Stimulated activated CD4-positive, alpha-beta T cell treated with anti-CD3 and anti-CD28 coated beads, TNF-alpha, amount 100 ng/mL, for 4 hours (primary cell): ENCODE measurements at places on chromosomes 2 and 18.
A peak's percentile ranks its signal among the peaks of the same experiment; 100 is the strongest.

GRCh38 chr2:9345997-9346396, 77.3 kb downstream of the ITGB1BP1 start:
- no peak for DNase-seq

DNA sequence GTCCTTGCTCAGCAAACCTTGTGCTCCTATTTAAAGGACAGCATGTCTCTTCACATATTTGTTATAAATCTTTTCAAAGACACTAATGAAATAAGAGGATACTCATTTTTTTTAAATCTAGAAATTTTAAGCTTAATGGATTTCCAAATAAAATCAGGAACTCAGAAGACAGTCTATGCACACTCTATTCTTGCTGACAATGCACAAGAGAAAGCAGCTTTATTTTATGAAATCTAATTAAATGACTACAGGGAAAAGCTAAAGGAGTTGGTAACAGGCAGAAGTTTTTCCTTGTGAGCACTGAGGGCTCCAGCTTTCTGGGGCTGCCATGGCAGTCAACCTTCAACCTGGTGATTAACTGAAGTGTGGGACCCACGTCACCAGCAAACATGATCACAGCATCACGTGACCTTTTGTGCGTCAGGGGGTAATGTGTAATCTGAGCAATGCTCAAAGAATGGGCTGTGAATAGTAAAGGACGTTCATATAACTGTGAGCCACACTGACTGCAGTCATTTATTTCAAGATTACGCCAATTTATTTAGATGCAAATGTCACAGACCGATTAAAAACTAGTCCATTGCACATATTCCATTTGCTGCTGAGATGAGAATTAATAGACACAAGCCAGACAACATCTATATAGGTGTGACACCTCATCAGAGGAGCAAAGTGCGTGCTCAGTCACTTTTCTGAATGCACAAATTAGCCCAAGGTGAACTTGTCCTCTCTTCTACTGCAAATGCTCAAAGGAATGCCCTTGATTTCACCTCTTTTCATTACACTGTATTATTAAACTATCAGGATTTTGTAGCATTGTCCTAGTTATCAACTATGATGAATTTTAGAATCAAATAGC, 11.6 kb upstream of the DNER start:
- DNase-seq: no peak

GRCh38 chr18:13464432-13465123, 246.0 kb downstream of the LDLRAD4 start:
- peak; percentile 28 for DNase-seq

DNA sequence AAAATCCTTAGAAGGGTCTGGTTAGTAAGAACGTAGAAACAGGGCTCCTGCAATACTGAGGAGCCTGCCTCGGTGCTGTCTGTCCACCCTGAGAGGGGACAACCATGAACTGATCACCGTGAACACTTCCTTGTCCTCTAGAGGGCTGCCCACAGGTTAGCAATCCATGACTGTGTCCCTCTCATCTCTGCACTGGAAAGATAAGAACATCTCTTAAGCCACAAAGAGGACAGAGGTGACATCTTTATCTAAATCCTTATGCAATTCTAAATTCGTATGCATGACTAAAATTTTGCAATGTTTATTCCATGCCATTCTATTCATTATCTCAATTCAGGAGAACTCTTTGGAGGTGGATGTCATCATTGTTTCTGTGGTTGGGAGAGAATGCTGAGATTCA, 12.8 kb downstream of the EFR3B start:
- DNase-seq: no peak

GRCh38 chr2:127371037-127371436, 16.7 kb downstream of the MAP3K2 start:
- DNase-seq: no peak

- no peak for DNase-seq
Observed at GRCh38 chr2:68240446-68240845, 11.9 kb downstream of the PPP3R1 start.

DNA sequence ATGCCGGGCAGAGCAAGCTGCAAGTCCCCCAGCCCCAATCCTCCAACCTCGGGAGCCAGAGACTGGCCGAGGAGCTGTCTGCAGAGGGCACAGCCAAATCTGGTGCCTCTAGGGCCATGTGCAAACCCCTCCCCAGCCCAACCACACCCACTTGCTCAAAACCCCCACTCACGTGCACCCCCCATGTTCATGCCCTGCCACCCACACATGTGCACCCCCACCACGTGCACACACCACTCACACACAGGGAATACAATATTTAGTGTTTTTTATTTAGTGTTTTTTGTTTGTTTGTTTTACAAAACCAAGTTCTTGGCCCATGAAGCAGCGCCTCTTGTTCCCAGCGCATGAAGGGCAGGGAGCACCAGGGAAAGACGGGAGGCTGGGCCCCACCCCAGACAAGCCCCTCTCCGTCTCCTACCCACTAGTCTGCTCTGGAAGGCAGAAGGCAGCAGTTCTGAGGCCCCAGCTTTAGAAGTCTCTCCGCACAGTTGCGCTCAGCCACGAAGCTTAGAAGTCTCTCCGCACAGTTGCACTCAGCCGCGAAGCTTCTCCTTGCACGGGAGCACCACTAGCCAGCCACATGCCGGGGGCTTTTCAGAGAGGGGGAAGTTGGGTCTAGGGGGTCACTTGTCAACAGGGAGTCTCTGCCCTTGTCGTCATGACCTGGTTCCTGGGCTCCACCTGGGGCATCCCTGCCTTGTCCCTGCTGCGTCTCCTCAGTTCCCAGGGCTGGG, 276.1 kb upstream of the HDAC4 start:
- DNase-seq: no peak

DNA sequence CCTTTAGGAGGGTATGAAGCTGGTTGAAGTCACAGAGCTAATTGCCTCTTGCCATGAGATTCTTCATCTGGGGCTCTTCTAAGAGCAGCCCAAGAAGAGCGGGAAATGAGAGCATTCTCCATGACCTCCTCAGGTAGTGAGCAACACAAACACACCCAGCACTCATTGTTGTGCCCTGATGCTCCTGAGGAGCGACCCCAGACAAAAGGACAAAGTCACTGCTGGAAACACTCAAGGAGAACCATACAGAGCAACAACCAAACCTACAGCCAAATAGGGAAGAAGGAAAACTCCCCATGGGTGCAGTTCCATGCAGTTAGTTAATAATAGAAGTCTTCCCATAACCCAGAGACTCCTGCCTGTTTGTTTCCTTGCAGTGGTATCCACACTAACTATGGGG, 426.0 kb upstream of the CRIM1 start:
- no peak for DNase-seq

GRCh38 chr2:30162806-30163205, 16.0 kb downstream of the YPEL5 start:
- no peak for DNase-seq
